Heart left ventricle (tissue), 16 donors: ENCODE measurements at places on chromosomes 2 and 18.

- DNase-seq = no peak
These were observed 149.5 kb downstream of the ATP9B start for GRCh38 chr18:79218605-79219190.

- peak; percentile 29 for DNase-seq
These were observed 298.9 kb downstream of the DSEL start for GRCh38 chr18:67217551-67218166.

DNA sequence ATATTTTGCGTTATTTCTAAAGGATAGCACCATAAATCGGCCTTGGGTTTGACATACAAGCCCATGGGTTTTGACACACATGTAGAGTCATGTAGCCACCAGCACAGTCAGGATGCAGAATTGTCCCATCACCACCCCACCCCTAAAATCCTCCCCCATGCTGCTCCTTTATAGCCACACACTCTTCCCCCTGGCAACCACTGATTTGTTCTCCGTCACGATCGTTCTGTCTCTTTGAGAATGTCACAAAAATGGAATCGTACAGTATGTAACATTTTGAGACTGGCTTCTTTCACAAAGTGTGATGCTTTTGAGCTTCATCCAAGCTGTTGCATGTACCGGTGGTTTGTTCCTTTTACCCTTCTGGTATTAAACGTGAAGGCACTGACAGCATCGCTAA is 39.1 kb downstream of the CRACDL start:
- DNase-seq = no peak

GRCh38 chr2:68975844-68976243 is 1.4 kb downstream of the GKN1 start:
- DNase-seq = no peak

- DNase-seq = no peak
These were observed 197.9 kb downstream of the CDCA7 start for GRCh38 chr2:173552531-173552930.

DNA sequence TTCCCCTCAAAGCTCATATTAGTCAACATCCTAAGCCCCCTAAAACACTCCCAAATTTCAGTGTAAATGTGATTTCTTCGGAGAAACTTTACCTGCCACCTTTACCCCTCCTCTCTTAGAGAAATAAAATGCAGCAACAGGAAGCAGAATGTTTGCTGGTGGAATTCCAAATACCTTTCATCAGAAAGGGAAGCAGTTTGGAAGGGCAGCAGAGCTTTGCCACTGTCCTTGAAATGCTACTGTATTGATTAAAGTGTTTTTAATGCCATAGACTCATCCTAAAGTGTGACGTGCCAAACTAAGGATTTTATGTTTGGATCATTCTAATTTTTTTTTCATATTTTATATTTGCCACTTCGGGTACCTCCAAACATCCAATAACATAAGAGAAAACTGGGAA is 480.1 kb downstream of the NRXN1 start:
- no peak for DNase-seq

- no peak for DNase-seq
These were observed 36.9 kb downstream of the SCN1A start for GRCh38 chr2:166090908-166091307.

- no peak for DNase-seq
These were observed 55.9 kb upstream of the APCDD1 start for GRCh38 chr18:10398571-10398970.

GRCh38 chr2:38415728-38416291 is 38.7 kb upstream of the ATL2 start:
- no peak for DNase-seq

DNA sequence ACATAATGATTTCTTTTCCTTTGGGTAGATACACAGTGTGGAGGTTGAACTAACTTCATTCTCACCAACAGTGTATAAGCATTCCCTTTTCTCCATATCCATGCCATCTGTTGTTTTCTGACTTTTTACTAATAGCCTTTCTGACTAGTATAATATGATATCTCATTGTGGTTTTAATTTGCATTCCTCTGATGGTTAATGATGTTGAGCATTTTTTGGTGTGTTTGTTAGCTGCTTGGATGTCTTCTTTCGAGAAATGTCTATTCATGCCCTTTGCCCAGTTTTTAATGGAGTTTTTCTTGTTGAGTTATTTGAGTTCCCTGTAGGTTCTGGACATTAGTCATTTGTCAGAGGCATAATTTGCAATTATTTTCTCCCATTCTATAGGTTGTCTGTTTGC is 59.8 kb downstream of the MARCHF4 start:
- no peak for DNase-seq

DNA sequence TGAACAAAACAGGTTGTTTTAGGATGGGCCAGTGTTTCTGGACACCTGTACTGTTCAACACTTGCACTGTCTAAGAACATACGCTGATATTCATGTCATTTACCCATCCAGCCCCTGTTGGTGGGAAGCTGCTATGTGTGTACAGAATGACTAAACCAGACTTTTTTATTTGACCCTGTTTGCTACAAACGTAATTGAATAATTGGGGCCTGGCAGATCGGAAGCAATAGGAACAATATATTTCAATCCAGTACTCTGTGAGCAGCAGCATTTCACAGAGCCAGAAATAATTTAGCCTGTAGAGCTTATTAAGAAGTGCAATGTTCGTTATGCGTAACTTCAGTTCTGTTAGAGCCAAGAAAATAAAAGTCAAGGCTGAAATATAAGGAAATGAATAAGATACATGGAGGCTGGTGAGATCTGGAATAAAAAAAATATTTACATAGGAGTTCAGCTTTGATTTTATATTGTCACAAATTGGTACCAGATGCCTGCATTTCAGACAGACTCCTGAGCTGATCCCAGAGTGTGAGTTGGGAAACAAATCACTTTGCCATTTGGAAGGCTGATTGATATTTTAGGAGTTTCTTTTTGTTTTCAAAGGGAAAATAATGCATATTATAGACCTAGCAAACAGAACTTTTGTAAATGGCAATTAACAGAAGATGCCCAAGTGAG is 19.7 kb downstream of the CABLES1 start:
- no peak for DNase-seq

GRCh38 chr2:240999873-241000541 is 1.6 kb downstream of the SNED1 start:
- no peak for DNase-seq

DNA sequence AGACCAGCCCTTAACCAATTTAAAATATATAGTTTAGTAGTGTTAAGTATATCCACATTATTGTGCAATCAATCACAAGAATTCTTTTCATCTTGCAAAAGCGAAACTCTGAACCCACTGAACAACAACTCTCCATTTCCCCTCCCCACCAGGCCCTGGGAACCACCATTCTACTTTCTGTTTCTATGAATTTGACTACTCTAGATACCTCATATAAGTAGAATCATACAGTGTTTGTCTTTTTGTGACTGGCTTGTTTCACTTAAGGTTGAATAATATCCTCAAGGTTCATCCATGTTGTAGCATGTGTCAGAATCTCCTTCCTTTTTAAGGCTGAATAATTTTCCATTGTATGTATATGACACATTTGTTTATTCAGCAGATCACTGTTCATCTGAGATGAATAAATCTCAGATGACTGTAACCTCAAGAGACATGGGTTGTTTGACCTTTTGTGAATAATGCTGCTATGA is 8.1 kb upstream of the SOS1 start:
- DNase-seq = no peak

- DNase-seq = peak; percentile 91
These were observed at the start of gene USP40 for GRCh38 chr2:233566141-233566956. TSS of gene USP40 (minus strand) at chr2:233566782. CDS start at chr2:233565554, 1,228 bp downstream.

- DNase-seq = no peak
These were observed 101.7 kb downstream of the SOCS6 start for GRCh38 chr18:70390371-70391090.

- no peak for DNase-seq
These were observed 65.0 kb upstream of the LRATD1 start for GRCh38 chr2:14567561-14567960.

- DNase-seq = no peak
These were observed 286.4 kb upstream of the CNTNAP5 start for GRCh38 chr2:123738643-123739042.

DNA sequence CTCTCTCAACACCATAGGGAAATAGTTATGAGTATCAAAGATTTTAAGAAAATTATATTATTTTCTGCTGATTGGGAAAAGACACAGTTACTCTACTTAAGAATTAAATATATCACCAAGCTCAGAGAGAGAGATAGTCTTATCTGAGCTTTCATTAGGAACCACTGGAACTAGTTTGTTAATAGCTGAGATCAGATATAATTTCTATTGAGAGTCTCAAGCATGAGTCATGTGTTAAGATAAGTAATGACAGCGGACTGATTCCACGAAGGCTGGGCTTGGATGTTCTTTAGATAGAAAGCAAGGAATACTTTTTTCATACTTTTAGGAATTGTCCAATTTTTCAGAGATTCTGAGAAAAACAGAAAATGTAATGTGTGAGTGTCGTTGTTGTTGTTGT is 44.4 kb upstream of the RBM44 start:
- no peak for DNase-seq

- DNase-seq = no peak
These were observed 48.2 kb downstream of the PIGN start for GRCh38 chr18:62138461-62139235.

GRCh38 chr2:62478093-62478580 is 27.9 kb downstream of the TMEM17 start:
- no peak for DNase-seq

DNA sequence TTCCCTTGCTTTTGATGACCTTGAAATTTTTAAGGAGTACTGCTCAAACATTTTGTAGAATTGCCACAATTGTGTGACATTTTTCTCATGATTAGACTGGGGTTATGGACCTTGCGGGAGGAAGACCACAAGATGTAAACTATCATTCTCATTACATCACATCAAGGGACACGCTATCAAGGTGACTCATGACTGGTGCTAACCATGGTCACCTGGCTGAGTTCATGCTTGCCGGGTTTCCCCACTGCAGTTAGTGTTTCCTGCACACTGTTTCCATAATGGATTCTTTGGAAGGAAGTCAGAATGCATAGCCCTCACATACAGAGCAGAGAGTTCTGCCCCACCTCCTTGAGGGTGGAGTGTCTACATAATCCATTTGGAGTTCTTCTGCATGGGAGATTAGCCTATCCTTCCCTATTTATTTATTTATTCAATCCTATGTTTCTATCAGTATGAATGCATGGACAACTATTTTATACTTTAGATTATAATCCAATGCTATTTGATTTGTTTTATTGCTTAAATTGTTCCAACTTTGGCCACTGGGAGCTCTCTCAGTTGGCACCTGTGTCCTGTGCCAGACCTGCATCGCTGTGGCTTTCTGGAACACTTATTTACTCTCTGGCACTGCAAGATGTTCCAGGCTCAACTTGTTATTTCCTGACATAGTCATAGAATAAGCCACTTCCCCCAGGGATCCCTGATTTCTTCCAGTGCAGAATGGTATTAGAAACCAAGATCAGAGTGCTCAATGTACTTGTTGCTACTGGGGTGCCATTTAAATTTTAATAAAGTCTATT is 6.0 kb downstream of the MC2R start:
- no peak for DNase-seq

GRCh38 chr2:42842466-42842865 is 50.1 kb upstream of the HAAO start:
- DNase-seq = no peak

GRCh38 chr2:20565623-20566236 is 85.2 kb downstream of the HS1BP3 start:
- DNase-seq = no peak

- DNase-seq = peak; percentile 76
These were observed 77.2 kb upstream of the NFU1 start for GRCh38 chr2:69514406-69514805.

DNA sequence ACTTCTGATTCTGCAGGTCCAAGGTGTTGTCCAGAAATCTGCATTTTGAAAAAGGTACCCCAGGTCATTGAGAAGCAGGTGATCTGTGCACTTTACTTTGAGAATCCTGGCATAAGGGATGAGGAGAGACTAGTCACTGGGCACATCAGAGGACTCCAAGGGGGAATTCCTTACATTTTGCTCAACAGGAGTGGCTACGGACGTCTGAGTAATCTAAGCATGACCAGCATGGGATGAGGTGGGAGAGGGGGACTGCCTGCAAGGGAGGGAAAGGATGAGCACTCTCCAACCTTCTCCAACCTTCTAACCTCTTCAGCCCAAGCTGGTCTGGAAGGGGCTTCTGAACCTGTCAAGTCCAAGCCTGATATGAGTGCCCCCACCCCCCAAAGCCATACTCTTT is 55.5 kb downstream of the MARCHF4 start:
- DNase-seq = no peak

DNA sequence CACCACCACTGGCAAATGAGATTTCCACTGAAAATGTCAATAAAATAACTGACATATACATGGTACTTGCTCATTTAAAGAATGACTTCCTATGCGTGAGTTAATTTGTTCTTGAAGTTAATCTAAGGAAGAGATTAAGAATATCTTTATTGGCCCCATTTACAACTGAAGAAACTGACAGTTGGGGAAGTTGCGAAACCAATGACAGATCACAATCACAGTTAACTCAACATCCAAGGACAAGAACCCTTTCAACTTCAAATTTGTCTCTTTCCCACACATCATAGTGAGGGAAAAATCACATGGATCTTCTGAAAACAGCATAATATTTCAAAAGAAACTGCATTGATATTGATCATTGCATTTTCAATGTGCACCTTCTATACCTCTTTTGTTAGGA is 565.4 kb downstream of the IRS1 start:
- DNase-seq = no peak

DNA sequence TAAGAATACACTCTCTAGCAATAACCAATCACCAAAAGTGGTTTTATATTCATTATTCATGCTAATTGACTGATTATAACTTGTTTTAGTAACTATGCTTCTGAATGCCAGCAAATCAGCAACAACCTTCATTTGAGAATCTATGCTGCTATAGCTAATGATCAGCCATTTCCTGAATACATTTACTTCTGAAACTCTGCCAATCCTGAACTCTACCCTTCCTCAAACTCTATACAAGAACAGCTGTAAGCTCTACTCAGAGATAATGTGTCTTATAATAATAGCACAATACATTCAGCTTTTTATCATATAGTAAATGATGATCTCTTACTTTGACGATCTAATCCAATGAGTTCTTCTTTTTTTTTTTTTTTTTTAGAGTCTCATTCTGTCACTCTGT is 85.7 kb upstream of the EPAS1 start:
- DNase-seq = no peak

DNA sequence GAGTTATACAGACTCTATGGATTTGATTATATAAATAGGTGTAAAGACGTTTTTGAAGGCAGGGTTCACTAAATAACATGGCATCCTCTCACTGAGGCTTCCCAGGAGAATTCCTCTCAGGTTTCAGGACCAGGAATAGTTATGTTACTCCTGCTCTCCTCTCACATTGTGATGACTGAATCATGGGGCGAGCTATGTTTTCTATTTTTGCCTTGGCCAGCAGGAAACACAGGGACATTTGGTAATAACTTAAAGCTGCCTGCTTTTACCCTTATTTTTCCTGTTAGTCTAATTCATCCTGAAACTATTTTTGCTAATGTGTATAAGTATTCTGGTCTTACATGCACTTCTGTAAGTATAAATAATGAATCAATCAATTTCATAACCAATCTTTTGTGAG is 115.3 kb upstream of the ITGB6 start:
- no peak for DNase-seq
